ENCODE measurements at places on chromosomes 13 and 19.

DNA sequence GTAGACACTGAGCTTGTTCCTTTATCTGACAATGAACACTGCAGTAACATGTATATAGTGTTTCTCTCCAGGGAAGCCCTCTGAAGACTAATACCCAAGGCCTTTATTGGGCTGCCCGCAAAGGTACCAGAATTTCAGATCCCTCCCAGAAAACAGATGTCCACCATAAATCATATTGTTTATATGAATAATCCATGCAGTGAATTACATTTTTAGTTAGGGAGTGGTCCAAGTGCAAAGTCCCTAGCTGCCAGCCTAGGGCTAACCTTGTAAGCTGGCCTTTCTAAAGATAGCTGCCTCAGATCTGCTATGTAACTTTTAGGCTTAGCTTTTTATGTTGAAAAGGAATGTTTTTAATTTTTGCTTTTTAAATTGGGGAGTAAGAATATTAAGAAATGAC, 44.7 kb downstream of the TDRD3 start:
- DNase-seq = no peak

DNA sequence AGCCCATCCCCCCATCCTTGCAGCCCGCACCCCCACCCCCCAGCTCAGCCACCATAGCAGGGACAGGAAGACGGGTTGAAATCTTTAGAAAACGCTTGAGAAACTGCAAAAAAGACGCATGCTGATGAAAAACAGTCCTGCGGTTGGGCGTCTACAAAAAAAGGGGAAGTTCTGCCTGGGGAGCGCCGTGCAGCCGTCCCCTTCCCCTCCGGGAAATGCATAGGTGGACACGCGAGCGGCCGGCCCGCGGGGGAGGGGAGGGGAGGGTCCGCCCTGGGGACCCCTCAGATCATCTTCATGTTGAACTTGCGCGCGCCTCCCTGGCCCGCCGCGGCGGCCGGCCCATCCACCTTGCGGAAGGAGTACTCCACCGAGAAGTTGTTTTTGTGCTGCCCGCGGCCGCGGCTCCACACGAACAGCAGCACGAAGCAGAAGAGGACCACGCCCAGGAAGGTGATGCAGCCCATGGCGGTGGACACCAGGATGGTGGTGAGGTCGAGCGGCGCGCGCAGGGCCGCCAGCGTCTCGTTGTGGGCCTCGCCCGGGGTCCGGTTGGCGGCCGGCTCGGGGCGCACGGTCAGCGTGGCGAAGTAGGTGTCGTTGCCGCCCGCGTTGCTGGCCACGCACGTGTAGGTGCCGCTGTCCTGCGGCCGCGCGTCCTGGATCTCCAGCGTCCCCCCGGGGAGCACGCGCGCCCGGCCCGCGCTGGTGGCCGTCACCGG, 7.9 kb upstream of the PEAK3 start:
- DNase-seq = no peak

- peak; percentile 74 for DNase-seq
Observed at GRCh38 chr19:38263689-38264485, 486 bp upstream of the SPINT2 start.

DNA sequence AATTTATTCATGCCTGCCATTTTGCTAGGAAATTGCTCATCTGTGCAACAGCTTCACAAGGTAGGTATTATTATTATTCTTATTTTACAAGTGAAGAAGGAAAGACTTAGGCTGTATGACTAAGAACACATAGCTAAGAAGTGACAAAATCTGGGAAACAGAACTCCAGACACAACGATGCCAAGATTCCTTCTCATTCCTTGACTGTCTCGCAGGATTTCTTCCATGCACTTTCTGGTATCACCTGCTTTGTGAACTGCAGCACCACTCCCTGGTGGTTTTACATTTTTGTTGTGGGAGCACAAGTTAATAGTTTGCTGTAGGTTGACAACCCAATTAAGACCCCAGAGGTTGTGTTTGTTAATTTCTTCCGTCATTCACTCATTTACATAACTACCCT, 188.5 kb downstream of the LACC1 start:
- DNase-seq = no peak

GRCh38 chr13:99320693-99321481, 13.7 kb upstream of the GPR183 start:
- DNase-seq = no peak

DNA sequence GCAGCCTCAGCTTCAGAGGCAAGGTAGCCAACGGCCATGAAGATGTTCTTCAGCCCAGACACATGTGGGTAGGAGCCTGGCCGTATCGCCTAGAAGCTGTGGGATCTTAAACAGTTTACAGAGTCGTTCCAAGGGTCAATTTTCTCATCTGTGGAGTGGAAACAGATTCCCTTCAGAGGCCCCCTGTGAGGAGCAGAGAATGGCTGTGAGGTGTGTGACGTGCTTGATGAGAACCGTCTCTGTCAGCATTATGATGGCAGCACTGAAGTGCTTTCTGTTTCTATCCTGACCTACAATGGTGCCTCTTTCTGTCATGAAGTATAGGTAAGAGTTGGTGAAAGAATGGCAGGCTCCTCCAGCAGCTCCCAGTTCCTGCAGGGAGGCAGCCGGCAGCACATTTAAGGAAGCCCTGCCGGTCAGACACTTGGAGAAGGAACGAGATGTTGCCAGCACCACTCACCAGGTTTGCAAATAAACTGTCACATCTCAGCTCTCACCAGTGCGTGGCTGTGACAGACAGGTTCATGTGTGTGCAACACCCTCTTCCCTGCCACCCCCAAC, 277.3 kb downstream of the FOXO1 start:
- DNase-seq = peak; percentile 35

DNA sequence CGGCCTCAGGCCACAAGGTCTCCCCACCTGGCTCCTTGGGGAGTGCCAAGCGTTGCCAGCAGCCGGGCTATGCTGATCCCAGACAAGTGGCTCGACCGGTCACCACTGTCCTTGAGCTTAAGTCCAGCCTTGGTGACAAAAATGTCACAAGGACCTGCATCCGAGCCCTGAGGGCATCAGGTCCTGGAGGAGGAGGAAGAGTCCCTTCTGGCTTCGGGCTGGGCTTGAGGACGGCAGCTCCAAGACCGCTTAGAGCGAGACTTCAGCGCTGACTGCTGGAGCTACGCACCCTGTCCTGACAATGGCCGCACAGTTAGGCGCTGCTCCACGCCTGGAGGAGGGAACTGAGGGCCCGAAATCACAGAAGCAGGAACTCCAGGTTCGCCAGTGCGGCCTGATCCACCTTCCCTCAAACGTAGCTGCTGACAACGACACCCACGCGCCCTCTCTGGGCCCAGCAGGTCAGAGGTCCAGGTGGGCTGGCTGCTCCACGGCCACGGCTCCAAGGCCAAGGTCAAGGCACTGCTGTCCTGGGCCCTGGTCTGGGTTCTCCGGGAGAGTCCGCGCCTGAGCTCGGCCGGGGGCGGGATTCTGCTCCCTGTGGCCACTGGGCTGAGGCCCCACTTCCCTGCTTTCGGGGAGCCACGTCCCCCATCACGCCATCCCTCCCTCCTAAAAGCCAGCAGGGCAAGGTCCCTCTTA, 7.0 kb downstream of the SBNO2 start:
- DNase-seq = no peak

DNA sequence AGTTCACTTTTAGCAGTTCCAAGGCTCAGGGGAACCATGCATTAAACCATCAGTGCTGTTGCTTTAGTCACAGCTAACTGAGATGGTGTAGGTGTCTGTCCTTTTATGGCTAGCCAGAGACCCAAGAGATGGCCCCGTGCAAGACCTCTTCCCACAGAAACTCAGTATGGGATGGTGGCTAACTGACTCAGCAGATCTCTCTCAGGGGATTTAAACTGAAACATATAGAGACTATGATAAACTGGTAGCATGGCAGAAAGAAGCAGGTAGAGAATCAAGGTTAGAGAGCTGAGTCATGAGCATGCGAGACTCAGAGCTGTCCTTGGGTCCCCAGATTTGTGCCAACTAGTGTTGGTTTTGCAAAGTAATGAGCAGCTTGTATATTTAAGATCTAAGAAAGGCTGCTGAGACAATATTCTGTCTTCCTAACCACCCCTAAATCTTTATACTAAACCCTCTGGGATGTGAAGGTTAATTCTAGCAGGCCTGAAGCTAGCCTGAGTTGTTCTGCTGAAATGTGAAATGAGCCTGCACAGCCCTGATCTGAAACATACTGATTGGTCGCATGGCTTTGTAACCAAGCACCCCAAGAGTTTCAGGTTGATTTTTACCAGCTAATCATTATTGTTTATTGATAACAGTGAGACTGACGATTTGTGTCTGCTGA, 6.5 kb upstream of the SCEL start:
- no peak for DNase-seq

DNA sequence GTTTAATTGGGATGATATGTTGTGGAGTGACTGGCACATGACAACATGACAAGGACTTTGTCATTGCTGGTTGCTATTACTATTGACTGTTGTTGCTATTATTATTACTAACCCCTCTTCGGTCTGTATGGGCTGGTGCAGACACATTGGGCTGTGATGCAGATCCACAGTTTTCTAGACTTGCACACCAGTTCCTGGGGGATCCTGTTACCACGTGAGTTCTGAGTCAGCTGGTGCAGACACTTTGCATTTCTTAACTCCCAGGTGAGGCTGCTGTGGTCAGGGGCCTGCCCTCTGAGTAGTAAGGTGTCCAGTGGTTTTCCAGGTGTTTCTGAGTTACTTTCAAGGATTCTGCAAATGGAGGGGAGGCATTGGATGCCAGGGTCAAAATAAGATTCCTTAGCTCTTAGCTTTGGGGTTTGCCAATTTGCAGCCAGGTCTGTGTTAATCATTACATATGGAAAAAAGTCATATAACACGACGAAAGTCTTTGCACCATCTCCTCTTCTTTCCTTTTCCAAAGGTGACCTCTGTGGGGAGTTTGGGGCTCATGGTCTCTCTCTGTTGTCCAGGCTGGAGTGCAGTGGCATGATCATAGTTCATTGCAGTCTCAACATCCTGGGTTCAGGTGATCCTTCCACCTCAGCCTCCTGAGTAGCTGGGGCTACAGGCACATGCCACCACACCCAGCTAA, 19.3 kb downstream of the BICRA start:
- no peak for DNase-seq

- no peak for DNase-seq
Observed at GRCh38 chr13:49567491-49567890, 17.9 kb downstream of the RCBTB1 start.

- no peak for DNase-seq
Observed at GRCh38 chr19:51071095-51071405, 6.2 kb upstream of the KLK13 start.

GRCh38 chr19:678791-679388, 2.7 kb downstream of the FSTL3 start:
- no peak for DNase-seq

- DNase-seq = no peak
Observed at GRCh38 chr19:8135946-8136618, 13.3 kb downstream of the FBN3 start.

- no peak for DNase-seq
Observed at GRCh38 chr19:535017-535835, 3.7 kb downstream of the CDC34 start.

- no peak for DNase-seq
Observed at GRCh38 chr13:61470786-61471185, 55.1 kb upstream of the PCDH20 start.
